ENCODE measurements at places on chromosomes 4 and X. TPM values are rescaled to one million over a fixed set of nuclear protein-coding genes. Genes with fewer than 3 reads are reported as not detected.

The ZNF185 gene
- polyA plus RNA-seq: 13.4 TPM

The AMTN gene
- not detected for polyA plus RNA-seq

The PLAC8 gene
- polyA plus RNA-seq: 2.0 TPM

The CXorf49B gene
- polyA plus RNA-seq: not detected

The RS1 gene
- polyA plus RNA-seq: not detected

DNA sequence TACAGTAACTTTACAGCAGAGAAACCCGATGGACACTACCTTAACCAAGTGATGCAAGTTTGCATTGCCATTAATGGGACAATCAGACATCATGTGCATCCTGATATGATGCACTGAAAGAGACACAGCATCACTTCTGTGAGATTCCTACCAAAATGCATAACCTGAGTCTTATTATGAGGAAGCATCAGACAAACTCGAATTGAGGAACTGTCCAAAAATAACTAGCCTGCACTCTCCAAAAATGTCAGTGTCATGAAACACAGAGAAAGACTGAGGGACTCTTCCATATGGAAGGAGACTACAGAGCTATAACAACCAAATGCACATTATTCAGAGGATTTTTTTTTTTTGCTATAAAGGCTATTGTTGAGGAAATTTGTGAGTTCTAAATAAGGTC, 66.6 kb upstream of the IQSEC2 start:
- DNase-seq: no peak

DNA sequence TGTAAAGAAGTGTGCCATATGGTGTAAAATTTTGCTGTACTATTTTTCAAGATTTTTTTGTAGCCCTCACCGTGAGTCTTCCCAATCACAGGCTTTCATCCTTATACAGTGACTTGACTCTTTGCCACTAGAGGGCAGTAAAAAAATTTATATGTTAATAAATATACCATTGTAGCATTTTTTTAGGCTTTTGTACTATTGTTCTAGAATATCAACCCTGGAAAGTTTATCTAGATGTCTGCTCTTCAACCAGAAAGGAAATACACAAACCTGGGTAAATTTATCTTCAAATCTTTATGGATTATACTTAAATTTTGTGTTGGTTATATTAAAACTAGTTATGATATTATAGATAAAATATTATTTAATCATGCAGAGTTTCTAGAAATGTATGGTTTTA, 235.3 kb downstream of the TENM3 start:
- DNase-seq: peak; percentile 70

DNA sequence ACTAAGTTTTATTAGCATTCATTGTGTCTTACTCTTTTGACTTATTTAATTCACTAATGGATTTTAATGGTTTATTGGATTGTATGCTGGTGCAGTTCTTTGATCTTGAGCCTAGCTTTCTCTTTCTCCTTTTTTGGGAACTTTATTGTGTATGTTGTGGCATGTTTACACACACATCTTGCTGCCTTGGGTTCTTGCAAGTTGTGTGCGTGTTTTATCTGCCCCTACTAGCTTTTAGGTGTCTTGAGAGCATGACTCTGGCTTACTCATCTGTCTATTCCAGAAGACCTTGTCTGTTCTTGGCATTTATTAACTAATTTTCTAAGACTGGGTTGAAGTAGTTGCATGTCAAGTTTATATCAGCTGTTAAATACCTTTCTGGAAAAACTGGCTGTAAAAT, 2.7 kb downstream of the TMEM165 start:
- no peak for DNase-seq

DNA sequence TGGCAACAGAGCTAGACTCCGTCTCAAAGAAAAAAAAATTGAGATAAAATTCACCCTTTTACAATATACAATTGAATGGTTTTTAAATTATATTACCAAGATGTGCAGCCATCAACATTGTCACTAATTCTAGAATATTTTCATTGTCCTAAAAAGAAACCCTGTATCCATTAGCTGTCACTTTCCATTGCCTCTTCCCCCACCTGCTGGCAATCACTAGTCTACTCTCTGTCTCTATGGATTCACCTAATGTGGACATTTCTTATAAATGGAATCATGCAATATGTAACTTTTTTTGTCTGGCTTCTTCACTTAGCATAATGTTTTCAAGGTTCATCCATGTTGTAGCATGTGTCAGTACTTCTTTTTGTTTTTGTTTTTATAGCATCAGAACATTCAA, 20.8 kb downstream of the ABHD18 start:
- DNase-seq: no peak

- no peak for DNase-seq
Measured at GRCh38 chr4:9901257-9901656, 119.8 kb downstream of the DRD5 start.

- peak; percentile 80 for DNase-seq
Measured at GRCh38 chr4:55312489-55313101, 33.4 kb upstream of the SRD5A3 start.

DNA sequence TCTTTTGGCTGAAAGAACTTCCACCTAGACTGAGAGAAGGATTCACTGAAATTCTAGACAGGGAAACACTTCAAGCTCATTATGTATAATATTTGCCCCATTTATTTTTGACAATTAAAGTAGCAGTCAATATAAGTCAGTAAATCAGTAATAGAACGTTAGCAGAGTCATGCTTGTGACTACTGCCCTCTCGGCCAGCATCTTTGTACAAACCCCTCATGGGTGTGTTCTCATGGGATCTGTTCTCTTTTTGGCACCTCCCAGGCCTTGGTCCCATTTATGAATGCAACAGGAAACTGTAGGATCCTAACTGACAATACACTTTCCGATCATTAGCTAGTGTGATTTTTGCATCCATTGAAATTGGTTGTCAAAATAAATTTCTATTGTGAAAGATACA, 2.9 kb downstream of the MSL3 start:
- DNase-seq: no peak

DNA sequence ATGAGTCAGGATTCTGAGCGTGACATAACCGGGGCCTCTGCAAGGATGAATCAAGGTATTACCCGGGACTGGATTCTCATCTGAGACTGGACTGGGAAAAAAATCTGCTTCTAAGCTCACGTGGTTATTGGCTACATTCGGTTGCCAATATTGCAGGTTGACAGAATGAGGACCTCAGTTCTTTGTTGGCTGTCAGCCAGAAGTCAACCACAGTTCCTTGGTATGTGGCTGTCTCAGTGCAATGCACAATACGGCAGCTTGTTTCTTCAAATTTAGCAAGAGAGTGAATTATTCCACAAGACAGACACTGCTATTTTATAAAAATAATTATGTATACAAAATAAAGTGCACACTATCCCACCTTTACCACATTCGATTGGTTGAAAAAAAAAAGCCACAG, 424.2 kb downstream of the KLHL4 start:
- DNase-seq: peak; percentile 4

DNA sequence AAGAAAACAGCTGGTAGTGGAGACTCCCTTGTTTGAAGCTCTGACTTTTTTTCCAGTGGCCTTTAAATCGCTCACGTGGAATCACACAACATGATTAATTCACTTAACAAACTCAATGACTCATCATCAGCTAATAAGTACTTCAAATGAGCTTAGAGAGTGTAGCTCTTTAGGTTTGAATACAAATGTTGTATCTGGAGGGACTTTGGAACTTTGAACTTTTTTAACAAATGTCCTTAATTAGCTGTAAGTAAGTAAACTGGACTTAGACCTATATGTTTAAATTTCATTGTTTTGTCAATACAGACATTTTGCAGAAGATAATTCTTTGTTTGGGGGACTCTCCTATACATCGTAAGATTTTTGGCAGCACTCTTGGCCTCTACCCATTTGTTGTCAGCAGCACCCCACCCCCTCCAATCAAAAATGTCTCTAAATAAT, 581.1 kb downstream of the SPRY1 start:
- no peak for DNase-seq

GRCh38 chr4:186604124-186604807, 48.9 kb upstream of the MTNR1A start:
- no peak for DNase-seq

DNA sequence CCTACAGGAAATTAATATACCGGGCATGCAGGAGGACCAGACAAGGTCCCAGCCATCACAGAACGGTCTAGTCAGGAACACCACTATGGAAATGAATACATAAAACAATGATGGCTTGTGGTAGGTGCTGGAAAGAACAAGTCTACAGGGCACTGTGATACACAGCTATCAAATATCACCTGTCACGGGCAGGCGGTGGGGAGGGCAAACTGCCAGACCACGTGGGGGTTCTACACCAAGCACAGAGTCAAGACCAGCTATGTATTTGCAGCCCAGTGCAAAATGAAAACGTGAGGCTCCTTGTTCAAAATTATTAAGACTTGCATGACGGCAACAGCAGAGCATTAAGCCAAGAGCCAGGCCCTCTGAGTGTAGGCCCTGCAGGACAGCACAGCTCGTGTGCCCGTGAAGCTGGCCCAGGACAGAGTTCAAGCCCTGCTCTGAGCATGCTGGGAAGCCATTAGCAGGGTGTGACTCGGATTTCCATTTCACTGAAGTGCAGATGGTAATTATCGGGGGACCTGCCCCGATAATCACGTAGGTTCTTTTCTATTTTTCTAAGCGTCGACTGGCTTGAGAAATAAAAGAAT, 83.6 kb downstream of the JAKMIP1 start:
- DNase-seq: peak; percentile 12

GRCh38 chr4:59608466-59608865, 1591.7 kb upstream of the ADGRL3 start:
- DNase-seq: no peak

- DNase-seq: no peak
Measured at GRCh38 chr4:166421556-166422156, 548.6 kb downstream of the TLL1 start.

DNA sequence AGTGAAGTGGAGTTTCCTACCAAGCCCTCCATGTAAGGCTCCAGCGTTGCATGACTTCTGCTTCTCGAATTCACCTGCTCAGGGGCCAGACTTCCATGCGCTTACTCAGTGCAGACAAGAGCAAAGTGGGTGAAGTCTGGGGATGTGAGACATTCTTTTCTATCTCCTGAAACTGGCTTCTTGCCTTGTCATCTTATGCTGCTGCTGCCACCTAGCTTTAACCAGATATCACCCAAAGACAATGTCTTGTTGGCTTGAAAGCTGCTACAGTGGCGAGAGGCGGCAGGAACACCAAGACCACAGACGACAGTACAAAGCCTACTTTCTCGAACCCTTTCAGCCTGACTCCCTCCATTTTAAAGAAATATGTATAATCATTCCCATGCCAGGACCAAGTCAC, 103.6 kb upstream of the ADGRG2 start:
- DNase-seq: no peak

DNA sequence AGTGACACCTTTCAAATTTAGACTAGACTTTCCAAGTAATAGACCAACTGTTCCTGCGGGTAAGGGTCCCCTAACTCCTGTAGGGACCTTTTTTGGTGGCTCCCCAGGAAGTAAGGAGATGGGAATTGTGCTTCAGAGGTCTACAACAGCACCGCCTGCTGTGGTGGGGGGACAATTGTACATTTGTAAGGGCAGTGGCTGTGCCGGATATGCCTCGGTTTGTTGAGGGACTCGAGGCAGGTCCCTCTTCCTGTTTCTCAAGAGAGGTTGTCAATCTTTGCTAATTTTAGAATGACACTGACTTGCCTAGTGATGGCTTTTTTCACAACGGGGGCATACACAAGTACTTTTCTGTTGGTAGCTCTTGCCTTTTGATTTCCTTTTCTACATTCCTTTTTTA, 15.5 kb upstream of the HSD17B11 start:
- DNase-seq: no peak

DNA sequence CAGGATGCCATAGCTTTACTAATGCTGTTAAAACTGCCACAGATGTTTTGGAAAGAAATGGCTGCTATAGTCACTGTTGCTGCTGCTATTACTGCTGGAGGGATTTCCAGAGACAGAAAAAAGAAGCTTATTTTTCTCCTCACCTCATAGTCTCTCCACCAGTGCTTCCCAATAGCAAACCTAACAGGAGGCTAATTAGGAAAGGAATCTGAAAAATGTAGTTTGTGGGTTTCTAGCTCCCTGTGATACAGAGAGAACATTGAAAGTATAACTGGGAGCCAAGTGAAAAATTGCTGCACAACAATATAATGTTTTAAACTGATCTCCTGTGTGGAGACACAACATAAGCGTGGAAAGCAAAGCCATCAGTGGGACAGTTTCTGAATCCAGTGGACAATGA, 8.6 kb upstream of the TSPAN7 start:
- DNase-seq: no peak

DNA sequence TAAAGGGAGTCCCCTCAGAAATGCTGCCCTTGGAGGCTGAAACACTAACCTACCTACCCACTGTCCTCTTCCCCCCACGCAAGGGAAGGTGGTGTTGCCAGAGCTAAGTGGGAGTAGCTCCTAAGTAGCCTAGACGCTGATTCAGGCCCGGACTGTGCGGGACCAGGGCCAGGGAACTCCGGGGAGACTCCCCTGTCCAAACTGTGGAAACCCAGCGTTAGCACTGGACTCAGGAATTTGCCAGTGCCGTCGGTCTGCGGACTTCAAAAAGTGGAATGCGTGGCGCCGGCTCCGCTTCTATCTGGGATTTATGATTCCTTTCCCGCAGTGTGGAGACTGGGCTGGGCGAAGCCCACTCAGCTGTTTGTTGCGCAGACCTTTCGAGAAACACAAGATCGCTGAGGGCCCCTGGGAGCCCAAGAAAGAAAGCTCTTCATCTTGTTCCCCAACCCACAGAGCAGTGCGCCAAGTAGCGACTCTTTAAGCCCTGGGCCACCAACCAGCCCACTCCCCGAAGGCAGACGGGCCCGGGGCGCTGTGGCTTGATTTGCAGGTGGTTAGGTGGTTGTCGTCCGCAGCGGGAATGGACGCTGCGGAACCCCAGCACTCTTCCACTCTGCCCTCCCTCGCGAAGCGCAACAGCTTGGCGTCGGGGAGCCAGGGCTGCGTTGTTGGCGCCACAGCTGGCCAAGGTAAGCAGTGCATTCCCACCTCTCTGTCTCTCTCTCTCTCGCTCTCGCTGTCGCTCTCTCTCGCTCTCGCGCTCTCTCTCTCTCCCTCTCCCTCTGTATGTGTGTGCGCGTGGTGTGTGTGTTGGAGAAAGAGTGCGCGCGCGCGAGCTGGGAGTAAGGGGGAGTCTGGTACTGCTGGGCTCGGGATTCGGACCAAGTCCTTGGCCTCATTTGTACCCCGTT, 2.0 kb downstream of the TMEM255A start:
- peak; percentile 76 for DNase-seq

- no peak for DNase-seq
Measured at GRCh38 chr4:134202166-134202956, 772 bp upstream of the PABPC4L start.

GRCh38 chr4:13765539-13765938, 138.0 kb upstream of the BOD1L1 start:
- no peak for DNase-seq

- DNase-seq: no peak
Measured at GRCh38 chrX:12866451-12867377, at the start of gene TLR7. Gene TLR7, plus strand, starts transcription at chrX:12867072. Its CDS starts 507 bp downstream, at chrX:12867579.

All from muscle of leg (tissue), 16 donors.